ENCODE measurements at places on chromosomes 4 and X. TPM values are rescaled to one million over a fixed set of nuclear protein-coding genes. Genes with fewer than 3 reads are reported as not detected.

Gene EPGN
- not detected for total RNA-seq

Gene ADGRG4
- not detected for total RNA-seq

- no peaks in the 10 kb centered on the region for H3K27me3 ChIP-seq
- H3K27ac ChIP-seq: peak overlapping the region; percentile 68
- H3K36me3 ChIP-seq: no peaks in the 10 kb centered on the region
- peaks cover 94% of the 10 kb centered on the region for H3K4me1 ChIP-seq
Measured at GRCh38 chr4:153528705-153529485, 62.7 kb downstream of the TMEM131L start.

DNA sequence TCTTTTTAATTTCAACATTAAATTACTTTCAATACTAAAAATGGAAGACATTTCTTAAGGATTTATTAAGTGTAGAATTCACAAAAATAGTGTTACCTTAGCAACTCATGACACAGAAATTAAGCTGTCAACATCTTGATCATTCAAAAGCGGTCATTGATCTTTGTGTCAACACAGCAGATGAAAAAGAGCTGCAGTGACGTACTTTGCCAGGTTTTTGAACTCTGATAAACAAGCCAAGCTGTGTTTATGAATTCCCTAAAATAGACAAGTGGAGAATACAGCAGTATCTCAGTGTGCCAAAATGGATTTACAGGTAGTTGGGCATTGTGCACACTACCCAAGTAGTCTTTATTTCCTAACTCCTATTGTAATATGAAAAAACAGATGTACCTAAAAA lies 1141.8 kb upstream of the PCDH7 start:
- H3K27me3 ChIP-seq: no peaks in the 10 kb centered on the region
- DNase-seq: no peak
- no peaks in the 10 kb centered on the region for H3K36me3 ChIP-seq
- H3K4me3 ChIP-seq: no peak overlapping the region

- no peak for DNase-seq
- H3K27ac ChIP-seq: no peak overlapping the region
- no peaks in the 10 kb centered on the region for H3K4me1 ChIP-seq
- H3K27me3 ChIP-seq: no peaks in the 10 kb centered on the region
- H3K4me3 ChIP-seq: no peak overlapping the region
Measured at GRCh38 chrX:123449335-123449734, 265.3 kb downstream of the GRIA3 start.

All from naive thymus-derived CD4-positive, alpha-beta T cell (primary cell).